ENCODE measurements at places on chromosomes 13 and 19.
A peak's percentile ranks its signal among the peaks of the same experiment; 100 is the strongest.

GRCh38 chr13:30382836-30383525 is 39.3 kb upstream of the UBE2L5 start:
- DNase-seq, result no peak

- no peak for DNase-seq
Observed at GRCh38 chr13:46542833-46543232, 10.1 kb upstream of the LRCH1 start.

- DNase-seq, result no peak
Observed at GRCh38 chr19:7897292-7897691, 6.4 kb upstream of the MAP2K7 start.

- DNase-seq, result no peak
Observed at GRCh38 chr13:44079413-44080205, 199.9 kb downstream of the LACC1 start.

DNA sequence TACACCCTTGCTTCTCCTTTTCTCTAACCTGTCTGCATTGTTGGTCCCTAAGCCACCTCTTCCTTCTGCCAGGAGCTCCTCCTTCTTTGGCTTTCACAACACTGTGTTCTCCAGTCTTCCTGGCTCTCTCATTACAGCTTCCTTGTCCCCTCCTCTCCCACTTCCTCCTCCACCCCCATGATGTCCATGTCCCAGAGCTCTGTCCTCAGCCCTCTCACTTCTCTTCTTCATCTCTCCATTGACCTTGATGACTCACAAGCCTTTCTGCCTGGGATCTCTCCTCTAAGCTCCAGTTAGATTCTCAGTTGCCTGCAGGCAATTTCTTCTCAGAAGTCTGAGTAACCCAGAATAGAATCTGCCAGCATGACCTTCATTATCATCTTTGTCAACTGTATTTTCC is 100.3 kb upstream of the WASF3 start:
- DNase-seq, result no peak

GRCh38 chr19:40549007-40549708 is 27.5 kb upstream of the SHKBP1 start:
- DNase-seq, result no peak

DNA sequence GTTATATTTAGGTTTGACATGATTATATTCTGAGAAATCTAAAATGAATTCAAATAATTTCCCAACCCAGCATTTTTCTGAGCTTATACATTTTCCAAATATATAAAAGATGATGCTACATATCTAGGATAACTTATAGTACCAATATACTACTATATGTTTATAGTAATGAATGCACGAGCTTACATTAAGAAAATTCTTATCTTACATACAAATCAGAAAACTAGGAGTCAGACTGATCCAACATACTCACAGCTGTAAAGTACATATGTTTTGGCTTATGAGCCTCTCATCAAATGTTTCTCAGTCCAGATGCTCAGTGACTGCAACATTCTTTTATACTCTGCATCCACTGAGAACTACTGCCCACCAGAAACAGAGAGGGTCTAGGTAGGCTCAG is 491.3 kb upstream of the KLF12 start:
- DNase-seq, result no peak

GRCh38 chr19:17530586-17530985 is 19.1 kb downstream of the PGLS start:
- no peak for DNase-seq

DNA sequence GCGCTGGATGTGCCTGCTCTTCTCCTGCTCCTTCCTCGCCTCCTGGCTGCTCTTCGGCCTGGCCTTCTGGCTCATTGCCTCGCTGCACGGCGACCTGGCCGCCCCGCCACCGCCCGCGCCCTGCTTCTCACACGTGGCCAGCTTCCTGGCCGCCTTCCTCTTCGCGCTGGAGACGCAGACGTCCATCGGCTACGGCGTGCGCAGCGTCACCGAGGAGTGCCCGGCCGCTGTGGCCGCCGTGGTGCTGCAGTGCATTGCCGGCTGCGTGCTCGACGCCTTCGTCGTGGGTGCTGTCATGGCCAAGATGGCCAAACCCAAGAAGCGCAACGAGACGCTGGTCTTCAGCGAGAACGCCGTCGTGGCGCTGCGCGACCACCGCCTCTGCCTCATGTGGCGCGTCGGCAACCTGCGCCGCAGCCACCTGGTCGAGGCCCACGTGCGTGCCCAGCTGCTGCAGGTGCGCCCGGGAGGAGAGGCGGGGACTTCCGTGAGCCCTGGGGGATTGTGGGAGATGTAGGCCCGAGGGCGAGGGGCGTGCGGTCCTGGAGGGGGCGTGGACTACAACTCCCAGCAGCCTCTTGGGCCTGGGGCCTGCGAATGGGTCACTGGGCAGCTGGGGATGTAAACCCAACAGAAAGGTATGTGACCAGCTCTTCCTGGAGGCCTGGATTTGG is 6.7 kb downstream of the KCNJ14 start:
- no peak for DNase-seq

DNA sequence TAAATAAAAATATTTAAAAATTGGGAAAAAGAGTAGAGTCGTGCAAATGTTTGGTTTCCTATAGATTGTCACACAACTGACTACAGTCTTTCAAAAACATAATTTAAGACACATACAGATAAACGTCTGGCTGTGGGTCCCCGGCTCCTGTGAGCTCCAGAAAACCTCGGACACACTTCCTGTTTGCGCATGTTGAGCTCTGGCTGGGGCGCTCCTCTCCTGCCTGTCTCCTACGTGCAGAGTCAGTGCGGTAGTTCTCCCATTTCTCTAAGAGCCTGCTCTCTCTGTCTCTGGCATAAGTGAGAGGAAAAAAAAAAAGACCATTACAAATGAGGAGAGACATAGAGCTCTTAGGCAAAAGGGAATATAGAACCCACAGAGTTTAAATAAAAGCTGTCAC is 128.2 kb upstream of the OBI1 start:
- DNase-seq, result no peak

DNA sequence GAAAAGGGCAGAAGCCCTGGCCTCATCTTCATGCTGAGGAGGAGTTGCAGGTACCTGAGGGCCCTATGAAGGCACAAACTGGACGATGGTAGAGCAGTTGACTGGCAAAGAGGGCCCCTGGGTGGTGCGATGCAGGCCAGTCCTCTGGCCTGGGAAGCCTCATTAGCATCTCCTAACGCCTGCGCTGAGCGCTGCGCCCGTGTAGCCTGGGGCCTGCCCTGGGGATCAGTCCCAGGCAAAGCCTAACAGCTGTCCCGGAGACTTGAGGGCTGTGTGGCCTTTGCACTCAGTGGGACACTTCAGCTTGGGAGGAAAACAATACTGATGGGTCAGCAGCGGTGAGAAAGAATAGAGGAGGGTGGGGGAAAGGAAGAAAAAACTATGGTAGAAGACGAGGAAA is 187.7 kb downstream of the RAP2A start:
- DNase-seq, result no peak

- DNase-seq, result no peak
Observed at GRCh38 chr13:50995854-50996253, 86.3 kb downstream of the RNASEH2B start.

DNA sequence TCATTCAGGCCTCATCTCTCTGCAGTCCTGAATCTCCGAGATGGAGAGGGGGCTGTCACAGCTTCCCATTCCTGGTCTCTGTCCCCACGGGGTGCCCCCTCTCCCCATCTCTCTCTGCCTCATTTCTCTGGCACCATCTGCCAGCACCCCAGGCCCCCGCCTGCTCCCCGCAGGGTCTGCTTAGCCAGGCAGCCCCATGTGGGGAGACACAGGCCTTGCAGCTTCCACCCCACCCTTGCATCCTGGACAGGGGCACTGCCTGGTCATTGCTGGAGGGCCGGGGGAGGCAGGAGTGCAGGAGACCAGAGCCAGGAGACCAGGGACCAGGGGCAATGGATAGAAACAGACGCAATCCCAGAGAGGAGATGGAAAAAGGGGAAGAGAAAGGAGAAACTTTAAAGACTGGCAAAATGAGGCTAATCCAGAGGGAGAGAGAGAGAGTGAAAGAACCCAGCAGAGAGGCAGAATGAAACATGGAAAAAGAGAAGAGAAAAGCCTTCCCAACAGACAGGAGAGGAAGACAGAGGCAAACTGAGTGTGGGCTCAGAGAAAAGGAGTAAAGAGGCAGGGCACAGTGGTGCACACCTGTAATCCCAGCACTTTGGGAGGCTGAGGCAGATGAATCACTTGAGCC is 8.8 kb upstream of the GIPR start:
- no peak for DNase-seq

DNA sequence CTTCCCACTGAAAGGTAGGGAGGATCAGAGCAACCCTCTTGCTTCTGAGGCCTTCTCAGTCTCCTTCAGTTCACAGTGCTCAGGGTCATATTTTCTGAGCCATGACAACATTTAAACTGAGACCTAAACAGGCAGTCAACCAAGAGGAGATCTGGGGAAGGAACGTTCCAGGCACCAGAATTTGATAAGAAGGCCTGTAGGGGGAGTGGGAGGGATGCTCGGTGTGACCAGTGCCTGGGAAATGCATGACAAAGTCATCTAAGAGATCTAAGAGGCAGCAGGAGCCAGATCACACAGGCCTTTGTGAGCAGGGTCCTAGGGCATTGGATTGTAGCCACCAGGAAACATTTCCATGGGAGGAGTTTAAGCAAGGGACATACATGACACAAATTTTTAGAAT is 71.6 kb downstream of the SHISA2 start:
- no peak for DNase-seq

- DNase-seq, result no peak
Observed at GRCh38 chr19:38402623-38402966, 298 bp upstream of the FAM98C start.

- no peak for DNase-seq
Observed at GRCh38 chr19:40530091-40530901, 46.4 kb upstream of the SHKBP1 start.

DNA sequence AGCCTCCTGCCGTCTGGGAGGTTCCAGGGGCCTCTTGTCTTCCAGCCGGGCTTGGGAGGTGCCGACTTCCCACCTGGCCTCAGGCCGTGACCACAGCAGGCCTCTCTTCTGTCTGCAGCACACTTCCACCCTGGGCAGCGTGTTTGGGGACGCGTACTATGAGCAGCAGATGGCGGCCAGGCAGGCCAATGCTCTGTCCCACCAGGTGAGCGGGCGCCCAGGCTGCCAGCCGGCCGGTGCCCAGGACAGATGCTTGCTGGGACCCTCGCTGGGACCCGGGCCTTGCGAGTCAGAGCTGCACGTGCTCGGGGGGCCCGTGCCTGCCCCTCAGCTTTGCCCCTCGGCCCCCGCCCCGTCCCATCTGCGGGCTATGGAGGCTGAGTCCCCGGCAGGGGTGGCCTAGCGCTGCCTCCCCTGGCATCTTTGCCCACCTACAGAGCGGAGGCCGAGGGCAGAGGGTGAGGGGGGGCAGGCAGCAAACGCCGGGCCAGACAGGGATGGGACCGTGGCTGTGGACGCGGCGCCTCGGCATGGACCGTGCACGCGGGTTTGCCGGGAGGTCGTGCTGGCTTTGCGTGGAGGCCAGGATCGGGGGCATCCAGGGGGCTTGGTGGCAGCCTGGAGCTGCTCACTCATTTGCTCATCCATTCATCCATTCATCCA is 16.2 kb downstream of the COMP start:
- DNase-seq, result no peak

DNA sequence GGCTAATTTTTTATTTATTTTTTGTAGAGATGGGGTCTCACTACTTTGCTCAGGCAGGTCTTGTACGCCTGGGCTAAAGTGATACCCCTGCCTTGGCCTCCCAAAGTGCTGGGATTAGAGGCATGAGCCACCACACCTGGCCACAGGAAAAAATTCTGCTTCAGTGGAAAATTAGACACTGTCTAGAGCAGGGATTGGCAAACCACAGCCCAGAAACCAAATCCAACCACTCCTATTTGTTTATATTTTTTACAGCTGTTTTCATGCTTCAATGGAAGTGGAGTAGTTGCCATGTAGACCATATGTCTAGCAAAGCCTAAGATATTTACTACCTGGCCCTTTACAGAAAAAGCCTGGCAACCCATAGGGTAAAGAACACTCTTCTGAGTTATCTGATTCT is 123.7 kb upstream of the MRI1 start:
- DNase-seq, result no peak

GRCh38 chr19:57506163-57506562 is 6.4 kb downstream of the ZNF773 start:
- no peak for DNase-seq

- no peak for DNase-seq
Observed at GRCh38 chr13:82647540-82647939, 1234.7 kb downstream of the SLITRK1 start.

- DNase-seq, result no peak
Observed at GRCh38 chr13:113927661-113928581, 46.0 kb downstream of the C13orf46 start.

DNA sequence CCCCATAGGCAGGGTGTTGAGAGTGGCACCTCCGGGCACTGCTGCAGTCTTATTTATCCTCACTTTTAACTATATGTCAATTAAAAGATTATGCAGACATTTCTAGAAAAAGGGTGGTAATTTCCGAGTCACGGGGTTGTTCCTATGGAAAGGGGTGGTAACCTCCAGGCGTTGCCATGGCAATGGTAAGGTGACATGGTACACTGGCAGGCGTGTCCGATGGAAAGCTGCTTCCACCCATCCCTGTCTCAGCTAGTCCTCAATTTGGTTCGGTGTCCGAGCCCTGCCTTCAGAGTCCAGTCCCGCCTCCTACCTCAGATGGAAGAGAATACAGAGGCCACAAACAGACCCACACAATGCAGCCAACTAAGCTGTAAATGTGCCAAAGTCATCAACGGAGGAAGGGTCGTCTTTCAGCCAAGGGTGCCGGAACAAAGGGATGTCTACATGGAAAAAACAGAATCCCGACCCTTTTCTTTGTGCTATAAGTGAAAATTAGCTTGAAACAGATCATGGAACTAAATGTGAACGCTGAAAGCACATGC is 72.6 kb upstream of the C13orf46 start:
- peak; percentile 19 for DNase-seq

DNA sequence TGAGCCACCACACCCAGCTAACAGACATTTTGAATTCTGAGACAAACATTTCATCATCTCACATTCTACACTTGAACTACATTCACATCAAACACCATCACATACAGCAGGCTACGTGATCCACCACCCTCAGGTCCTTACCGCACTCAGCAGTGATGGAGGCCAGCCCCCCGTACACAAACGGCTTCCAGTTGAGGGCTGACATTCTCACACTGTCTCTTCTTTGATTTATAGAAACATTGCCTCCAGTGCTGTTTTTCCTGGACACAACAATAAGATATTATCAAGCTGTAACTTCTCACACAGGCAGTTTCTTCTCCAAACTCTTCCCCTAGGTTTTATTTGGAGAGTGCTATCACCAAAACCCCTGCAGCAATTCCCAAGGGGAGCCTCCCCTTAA is 7.0 kb downstream of the SLC25A30 start:
- DNase-seq, result no peak

- no peak for DNase-seq
Observed at GRCh38 chr13:73599232-73600128, 534.7 kb downstream of the KLF12 start.

GRCh38 chr19:46714444-46715106 is 2.3 kb downstream of the PRKD2 start:
- DNase-seq, result no peak

DNA sequence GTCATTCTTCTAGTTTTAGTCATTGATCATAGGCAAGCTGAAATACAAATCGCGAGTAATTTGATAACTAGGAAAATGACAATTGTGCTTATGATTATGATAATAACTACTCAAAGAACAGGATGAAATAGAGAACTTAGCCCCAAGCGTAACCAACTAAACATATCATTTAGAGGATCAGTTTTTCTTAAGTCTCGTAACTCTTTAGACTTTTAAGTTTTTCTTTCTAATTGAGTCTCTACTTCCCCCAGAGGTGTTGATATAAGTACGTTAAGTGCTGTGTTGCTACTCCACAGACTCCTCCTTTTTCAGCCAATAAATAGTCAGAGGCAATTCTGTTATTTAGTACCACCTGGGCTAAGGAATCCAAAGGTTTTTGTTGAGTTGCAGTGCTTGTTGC is 96.3 kb downstream of the NHLRC3 start:
- no peak for DNase-seq

GRCh38 chr19:30393729-30394480 is 21.7 kb downstream of the ZNF536 start:
- no peak for DNase-seq

Measured in NCI-H187 treated with DMSO at 0.1 percent for 48 hours (cell line).